ENCODE measurements at places on chromosomes 1 and 21.

DNA sequence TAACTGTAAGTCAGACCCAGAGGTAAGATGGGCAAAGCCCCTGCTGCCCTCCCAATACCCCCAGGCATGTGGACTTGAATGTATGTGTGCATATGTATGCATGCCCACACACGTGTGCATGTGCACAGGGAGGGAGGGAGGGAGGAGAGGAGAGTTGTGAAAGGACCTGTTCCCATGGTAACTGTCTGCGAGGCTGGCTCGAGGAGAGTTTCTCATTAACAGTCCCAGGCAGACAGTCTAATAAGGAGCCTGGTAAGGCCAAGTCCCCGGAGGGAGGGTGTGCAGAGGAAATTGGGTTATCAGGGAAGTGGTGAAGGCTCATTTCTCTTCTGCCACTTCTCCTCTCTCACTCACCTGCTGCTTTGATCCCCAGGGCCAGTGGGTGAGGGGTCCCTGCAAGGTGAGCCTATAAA, 74.9 kb downstream of the NFASC start:
- DNase-seq, result no peak

- DNase-seq, result no peak
Measured at GRCh38 chr1:45647248-45648021, 23.6 kb upstream of the CCDC17 start.

GRCh38 chr1:116373431-116374352, 648 bp downstream of the ATP1A1 start:
- no peak for DNase-seq

DNA sequence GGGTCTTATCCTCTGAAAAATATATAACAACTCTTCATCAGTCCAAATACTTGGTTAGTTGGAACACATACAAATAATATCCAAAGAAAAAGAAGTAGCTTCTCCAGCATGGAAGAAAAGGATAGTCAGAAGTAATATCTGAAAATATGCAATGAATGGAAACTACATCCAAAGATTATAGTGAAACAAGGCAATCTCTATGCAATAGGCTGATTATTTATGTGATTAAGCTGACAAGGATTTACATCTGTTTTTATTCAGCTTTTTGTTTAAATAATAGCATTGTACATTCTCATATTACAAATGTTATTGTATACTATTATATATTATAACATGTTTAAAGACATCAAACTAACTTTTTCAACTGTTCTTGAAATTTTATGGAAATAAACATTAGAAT, 15.3 kb upstream of the TGFBR3 start:
- no peak for DNase-seq

- no peak for DNase-seq
Measured at GRCh38 chr1:205251576-205251975, 23.8 kb downstream of the TMCC2 start.

GRCh38 chr1:77927414-77927813, 39.0 kb downstream of the NEXN start:
- DNase-seq, result no peak

GRCh38 chr21:44368711-44369446, 15.5 kb downstream of the TRPM2 start:
- no peak for DNase-seq

- DNase-seq, result no peak
Measured at GRCh38 chr1:114505148-114505561, 5.8 kb downstream of the TRIM33 start.

DNA sequence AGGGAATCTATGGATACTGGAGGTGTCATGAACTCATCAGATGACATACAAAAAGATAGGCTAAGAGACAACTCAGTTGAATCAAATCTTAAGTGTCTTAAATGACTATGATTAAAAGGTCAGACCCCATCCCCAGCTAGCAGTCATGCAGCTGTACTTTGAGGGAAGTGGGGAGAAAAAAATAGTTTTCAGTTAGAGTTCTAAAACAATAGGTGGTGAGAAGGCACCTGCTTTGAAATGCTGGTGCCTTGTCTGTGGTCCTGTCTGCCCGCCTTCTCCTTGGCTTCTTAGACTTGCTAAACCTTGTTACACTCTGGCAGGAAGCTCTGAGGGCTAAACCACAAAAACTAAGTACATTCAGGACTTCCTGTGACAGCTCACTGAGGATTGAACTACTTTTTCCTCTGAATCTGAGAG, 15.3 kb downstream of the CD2 start:
- no peak for DNase-seq

GRCh38 chr1:186479162-186479561, 18.2 kb upstream of the PDC start:
- DNase-seq, result no peak
